SK-N-SH (cell line): ENCODE measurements at places on chromosomes 6 and 20. TPM values are rescaled to one million over a fixed set of nuclear protein-coding genes. Genes with fewer than 3 reads are reported as not detected.

DNA sequence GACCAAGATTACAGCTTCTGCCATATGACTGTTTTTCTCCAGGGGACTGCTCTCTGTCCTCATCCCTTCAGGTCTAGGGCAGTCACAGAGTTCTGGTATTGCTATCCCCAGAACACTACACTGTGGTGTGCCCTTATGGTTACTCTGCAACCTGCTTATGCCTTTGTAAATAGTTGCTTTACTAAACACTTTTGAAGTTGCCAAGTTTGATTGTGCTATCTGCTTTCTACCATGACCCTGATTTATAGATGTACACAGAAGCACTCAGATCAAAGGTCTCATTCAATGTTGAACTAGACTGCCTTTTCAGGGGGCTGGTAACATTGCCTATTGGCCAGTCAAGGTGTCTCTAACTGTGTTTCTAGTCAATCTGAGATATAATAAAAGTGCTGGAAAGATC, 794.7 kb downstream of the DHX35 start:
- H3K36me3 ChIP-seq, result no peaks in the 10 kb centered on the region
- no peaks in the 10 kb centered on the region for H3K27me3 ChIP-seq
- H3K4me3 ChIP-seq, result no peak overlapping the region
- DNase-seq, result no peak
- no peaks in the 10 kb centered on the region for H3K4me1 ChIP-seq
- no peak overlapping the region for H3K27ac ChIP-seq

NR2E1 gene
- not detected in 2 replicates for polyA plus RNA-seq

GRCh38 chr20:37349517-37350491, 3.9 kb downstream of the SRC start:
- peaks cover 4% of the 10 kb centered on the region for H3K4me1 ChIP-seq
- DNase-seq, result peak; percentile 13
- no peaks in the 10 kb centered on the region for H3K27me3 ChIP-seq
- H3K4me3 ChIP-seq, result no peak overlapping the region

GRCh38 chr6:106847116-106847515, 127.4 kb downstream of the CD24 start:
- no peak overlapping the region for H3K4me3 ChIP-seq
- DNase-seq, result no peak
- H3K27me3 ChIP-seq, result no peaks in the 10 kb centered on the region

PTCRA gene
- not detected in 2 replicates for polyA plus RNA-seq

- H3K4me1 ChIP-seq, result peaks cover 38% of the 10 kb centered on the region; the same call in 1 of the 2 replicates
- no peaks in the 10 kb centered on the region for H3K36me3 ChIP-seq
- no peaks in the 10 kb centered on the region for H3K27me3 ChIP-seq
- no peak overlapping the region for H3K4me3 ChIP-seq
- peak overlapping the region; percentile 92 for H3K27ac ChIP-seq
- no peak for DNase-seq
Observed at GRCh38 chr20:10541668-10542411, 106.7 kb downstream of the SLX4IP start.

MOCS1 gene
- 4.2 and 4.9 TPM in 2 replicates for polyA plus RNA-seq

CCM2L gene
- not detected in 2 replicates for polyA plus RNA-seq
